ENCODE measurements at places on chromosomes 4 and X. TPM values are rescaled to one million over a fixed set of nuclear protein-coding genes. Genes with fewer than 3 reads are reported as not detected.

DNA sequence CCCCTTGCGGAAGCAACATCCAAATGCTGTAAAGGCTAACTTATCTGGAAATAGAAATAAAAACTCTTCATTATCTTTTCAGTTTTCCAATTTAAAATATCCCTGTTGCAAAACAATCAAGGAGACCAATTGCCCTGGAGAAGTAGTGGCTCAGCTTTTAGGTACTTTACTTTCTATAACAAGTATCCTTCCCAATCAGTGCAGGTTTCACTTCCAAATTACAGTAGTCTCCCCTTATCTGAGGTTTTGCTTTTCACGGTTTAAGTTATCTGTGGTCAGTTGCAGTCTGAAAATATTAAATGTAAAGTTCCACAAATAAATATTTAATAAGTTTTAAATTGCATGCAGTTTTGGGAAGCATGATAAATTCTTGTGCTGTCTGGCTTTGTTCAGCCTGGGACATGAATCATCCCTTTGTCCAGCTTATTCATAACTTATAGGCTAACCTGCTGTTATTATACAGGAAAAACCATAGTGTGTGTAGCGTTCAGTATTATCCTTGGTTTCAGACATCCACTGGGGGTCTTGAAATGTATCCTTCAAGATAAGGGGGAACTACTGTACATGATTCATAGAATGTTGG lies 973.1 kb upstream of the GRID2 start:
- no peaks in the 10 kb centered on the region for H3K36me3 ChIP-seq
- no peak for DNase-seq
- no peak overlapping the region for H3K27ac ChIP-seq
- no peaks in the 10 kb centered on the region for H3K27me3 ChIP-seq
- H3K4me1 ChIP-seq, result no peaks in the 10 kb centered on the region

P2RY10 gene
- 63.6 TPM for total RNA-seq

GRCh38 chrX:152896450-152896849 lies 1.4 kb upstream of the ZNF185 start:
- H3K36me3 ChIP-seq, result no peaks in the 10 kb centered on the region
- H3K27ac ChIP-seq, result no peak overlapping the region
- H3K4me1 ChIP-seq, result no peaks in the 10 kb centered on the region
- H3K4me3 ChIP-seq, result no peak overlapping the region

GRCh38 chr4:7159923-7160322 lies 32.4 kb upstream of the SORCS2 start:
- DNase-seq, result no peak
- H3K27ac ChIP-seq, result no peak overlapping the region
- no peaks in the 10 kb centered on the region for H3K36me3 ChIP-seq
- no peaks in the 10 kb centered on the region for H3K27me3 ChIP-seq

GAGE12H gene
- total RNA-seq, result not detected

DNA sequence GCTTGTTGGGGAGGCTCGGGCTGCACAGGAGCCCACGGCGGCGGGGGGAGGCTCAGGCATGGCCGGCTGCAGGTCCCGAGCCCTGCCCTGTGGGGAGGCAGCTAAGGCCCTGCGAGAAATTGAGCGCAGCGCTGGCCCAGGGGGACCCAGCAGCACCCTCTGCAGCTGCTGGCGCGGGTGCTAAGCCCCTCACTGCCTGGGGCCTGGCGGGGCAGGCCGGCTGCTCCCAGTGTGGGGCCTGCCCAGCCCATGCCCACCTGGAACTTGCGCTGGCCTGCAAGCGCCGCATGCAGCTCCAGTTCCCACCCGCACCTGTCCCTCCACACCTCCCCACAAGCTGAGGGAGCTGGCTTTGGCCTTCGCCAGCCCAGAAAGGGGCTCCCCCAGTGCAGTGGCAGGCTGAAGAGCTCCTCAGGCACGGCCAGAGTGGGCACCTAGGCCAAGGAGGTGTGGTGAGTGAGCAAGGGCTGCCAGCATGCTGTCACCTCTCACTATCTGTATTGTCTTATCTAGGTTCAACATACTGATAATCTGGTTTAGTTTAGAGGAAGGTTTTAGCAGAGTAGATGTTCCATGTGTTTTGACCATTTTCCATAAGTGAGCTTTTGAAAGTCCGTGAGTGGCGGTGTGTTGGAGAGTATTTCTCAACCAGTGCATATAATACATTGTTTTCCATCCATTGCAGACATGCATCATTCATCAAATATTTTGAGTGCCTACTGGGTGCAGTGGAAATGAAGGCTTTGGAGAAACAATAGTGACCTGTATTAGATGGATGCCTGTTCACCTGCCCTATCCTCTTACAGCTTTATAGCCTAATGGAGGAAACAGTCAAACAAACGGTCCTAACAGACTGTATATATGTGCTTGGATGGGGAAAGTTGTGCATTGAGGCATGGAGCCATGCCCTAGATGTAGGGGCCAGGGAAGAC lies 13.1 kb downstream of the PI4K2B start:
- H3K4me1 ChIP-seq, result no peaks in the 10 kb centered on the region
- no peak for DNase-seq
- H3K27ac ChIP-seq, result no peak overlapping the region
- no peak overlapping the region for H3K4me3 ChIP-seq
- H3K36me3 ChIP-seq, result no peaks in the 10 kb centered on the region
- no peaks in the 10 kb centered on the region for H3K27me3 ChIP-seq

DNA sequence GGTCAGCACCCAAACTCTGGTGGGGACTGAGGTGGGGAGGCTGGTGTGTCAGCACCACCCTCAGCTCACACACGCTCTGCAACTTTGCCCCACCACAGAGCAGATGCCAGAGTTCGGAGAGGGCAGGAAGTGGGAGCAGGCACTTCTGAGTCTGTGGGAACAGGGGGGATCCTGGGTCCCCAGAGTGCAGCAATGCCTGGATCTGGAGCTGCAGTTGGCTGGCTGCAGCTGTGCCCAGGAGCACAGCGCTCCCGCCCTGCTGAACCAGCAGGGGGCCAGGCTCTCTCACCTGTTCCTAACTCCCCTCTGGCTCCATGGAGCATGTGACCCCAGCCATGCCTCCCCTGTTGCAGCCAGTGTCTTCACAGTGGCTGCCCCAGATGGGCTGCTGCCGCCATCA lies 252.4 kb downstream of the SPOCK3 start:
- H3K36me3 ChIP-seq, result no peaks in the 10 kb centered on the region
- H3K27ac ChIP-seq, result no peak overlapping the region
- no peak for DNase-seq

DNA sequence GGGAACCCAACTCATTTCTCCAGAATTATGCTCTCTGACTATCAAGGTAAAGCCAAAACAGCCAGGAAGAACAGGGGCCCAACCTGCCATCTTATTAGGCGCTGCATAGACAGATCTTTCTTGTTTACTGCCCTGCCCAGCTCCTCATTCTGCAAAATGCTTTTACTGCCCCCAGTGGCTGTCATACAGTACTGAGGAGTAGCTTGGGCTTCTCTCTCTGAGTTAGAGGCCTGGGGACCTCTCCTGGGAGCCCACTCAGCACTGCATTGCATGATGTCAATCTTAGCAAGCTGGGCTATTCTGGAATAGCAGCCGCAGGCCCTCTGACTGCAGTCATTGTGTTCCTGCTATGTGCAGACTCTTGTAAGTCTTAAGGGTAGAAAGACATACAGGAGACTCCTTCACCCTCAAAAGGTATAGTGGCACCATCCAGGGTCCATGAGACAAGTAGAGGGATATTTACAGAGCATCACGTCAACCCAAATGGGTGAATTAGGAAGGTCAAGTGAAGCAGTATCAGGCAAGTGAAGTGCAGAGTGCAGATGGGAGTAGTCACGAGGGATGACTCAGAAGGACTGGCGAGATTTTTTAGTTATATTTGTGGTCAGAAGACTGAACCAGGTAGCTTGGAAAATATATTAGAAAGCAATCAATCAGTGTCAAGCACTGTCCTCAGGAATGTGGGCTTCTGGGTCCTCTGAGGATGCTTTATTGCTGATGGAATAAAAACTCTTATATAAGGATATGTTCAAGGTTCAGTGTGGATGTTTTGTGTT lies 294.1 kb upstream of the SFRP2 start:
- H3K4me1 ChIP-seq, result no peaks in the 10 kb centered on the region
- no peaks in the 10 kb centered on the region for H3K36me3 ChIP-seq
- H3K27ac ChIP-seq, result no peak overlapping the region
- no peak for DNase-seq
- H3K27me3 ChIP-seq, result no peaks in the 10 kb centered on the region

LRP2BP gene
- 0.99 TPM for total RNA-seq

DNA sequence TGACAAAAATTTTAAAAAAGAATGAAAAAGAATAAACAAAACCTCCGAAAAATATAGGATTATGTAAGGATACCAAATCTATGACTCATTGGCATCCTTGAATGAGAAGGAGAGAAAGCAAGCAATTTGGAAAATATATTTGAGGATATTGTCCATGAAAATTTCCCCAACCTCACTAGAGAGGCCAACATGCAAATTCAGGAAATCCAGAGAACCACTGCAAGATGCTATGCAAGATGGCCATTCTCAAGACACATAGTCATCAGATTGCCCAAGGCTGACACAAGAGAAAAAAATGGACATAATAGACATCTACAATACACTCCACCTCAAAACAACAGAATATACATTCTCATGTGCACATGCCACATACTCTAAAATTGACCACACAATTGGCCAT lies 135.9 kb upstream of the SPANXB1 start:
- no peaks in the 10 kb centered on the region for H3K36me3 ChIP-seq
- no peak for DNase-seq
- no peaks in the 10 kb centered on the region for H3K4me1 ChIP-seq
- no peak overlapping the region for H3K4me3 ChIP-seq

DNA sequence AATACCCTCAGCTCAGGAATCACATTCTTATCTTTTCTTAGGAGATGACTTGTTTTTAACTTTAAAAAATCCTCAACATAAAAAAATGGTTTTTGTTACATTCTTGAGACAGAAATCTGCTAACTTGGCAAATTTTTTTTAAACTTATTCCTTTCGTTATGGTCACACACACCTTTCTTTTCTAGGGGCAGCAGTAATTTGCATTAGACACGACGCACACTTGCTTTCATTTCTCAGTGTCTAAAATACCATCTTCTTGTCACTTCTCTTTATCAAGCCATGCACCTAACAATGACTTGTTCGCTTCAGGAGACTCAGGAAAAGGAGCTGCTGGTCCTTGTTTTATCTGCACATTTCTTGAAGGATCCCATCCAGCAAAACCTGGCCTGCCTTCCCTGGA lies 112.6 kb upstream of the TBL1X start:
- H3K4me3 ChIP-seq, result peak overlapping the region; percentile 45
- no peaks in the 10 kb centered on the region for H3K36me3 ChIP-seq
- no peak for DNase-seq
- no peak overlapping the region for H3K27ac ChIP-seq
- H3K27me3 ChIP-seq, result no peaks in the 10 kb centered on the region

GRCh38 chr4:16293210-16293838 lies 67.1 kb upstream of the TAPT1 start:
- no peak overlapping the region for H3K4me3 ChIP-seq
- H3K4me1 ChIP-seq, result no peaks in the 10 kb centered on the region
- H3K27ac ChIP-seq, result no peak overlapping the region
- DNase-seq, result no peak

IL13RA2 gene
- not detected for total RNA-seq

DNA sequence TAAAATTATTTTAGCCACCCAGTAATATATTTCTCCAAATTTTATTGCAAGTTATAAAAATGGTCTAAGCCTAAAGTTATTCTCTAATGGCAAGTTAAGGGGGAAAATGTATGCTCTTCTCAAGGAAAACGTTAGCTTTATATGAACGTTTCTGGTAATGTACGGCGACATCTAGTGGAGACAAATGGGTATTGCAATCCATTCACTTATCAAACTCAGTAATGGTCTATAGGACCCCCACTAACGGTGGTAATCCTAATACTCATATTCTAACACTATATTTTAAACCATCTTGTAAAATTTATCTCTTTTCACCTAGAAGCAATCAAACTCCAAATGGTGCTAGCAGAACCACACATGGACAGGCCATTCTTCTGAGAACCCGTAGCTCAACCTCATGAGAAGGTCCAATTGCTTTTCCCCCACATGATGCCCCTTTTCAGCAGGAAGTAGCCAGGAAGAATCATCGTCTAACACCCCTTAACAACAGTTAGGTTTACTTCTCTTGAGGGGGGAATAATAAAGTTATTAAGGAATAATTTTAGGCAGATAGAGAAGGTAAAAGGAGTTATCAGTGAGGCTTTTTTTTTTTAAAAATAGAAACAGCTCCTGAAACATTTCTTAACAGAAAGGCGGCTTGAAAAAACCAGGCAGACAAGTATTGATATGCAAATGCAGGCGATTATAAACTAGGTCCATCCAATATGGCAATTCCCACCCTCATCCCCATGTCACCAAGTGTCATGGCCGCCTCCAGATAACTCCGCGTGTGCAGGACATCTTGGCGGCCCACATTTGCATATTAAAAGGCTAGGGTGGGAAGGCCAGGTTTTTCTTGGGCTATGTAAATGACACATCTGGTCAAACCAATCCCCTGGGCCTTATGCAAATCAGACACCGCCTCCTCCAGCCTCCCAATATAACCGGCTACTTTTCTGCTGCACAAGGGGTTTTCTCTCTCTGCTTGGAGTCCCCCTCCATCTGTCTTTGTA lies 35.0 kb downstream of the NUDT11 start:
- H3K27ac ChIP-seq, result no peak overlapping the region
- DNase-seq, result peak; percentile 42
- no peaks in the 10 kb centered on the region for H3K4me1 ChIP-seq
- no peaks in the 10 kb centered on the region for H3K27me3 ChIP-seq
- no peak overlapping the region for H3K4me3 ChIP-seq
